ENCODE measurements at places on chromosomes 13 and 19.

DNA sequence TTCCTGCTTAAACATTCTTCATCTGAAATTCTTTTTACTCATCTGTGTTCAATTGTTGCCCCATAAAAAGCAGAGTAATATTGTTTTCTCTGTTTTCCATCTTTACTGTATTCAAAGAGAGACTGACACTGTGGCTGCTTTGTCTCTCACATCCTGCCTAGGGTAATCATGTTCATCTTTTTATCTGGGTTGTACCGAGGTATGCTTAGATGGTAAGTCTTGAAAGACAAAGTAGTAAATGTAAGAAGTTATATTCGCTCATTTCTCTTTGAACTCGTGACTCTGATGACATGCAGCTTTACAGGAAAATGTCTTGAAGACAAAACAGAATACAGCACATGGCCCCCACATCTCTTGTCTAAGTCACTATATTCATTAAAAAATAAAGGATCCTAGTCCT, 20.0 kb upstream of the CYSLTR2 start:
- DNase-seq: no peak

- no peak for DNase-seq
Observed at GRCh38 chr19:1470305-1471009, 8.6 kb downstream of the C19orf25 start.

GRCh38 chr19:47157431-47158321, 27.0 kb downstream of the SAE1 start:
- peak; percentile 25 for DNase-seq

- DNase-seq: no peak
Observed at GRCh38 chr13:74868049-74868448, 613.9 kb downstream of the TBC1D4 start.

DNA sequence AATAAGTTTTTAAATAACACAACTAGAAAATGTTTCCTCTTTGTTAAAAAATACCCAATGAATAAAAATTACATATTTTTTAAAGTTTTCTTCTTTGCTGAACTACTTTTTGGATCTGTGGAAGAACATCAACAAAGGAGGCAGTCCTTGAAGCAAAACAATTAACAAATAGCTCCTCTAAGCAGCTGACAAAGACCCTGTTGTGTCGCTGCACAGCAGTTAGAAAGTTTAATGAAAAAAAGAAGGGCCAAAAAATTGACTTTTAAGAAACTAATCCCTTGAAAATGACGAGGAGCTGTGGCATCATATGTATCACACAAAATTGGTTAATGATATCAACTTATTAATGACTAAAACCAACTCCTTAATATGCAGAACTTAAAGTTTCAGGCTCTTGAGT, 72.1 kb downstream of the SLITRK1 start:
- DNase-seq: no peak

GRCh38 chr13:33184112-33184490, 101.5 kb downstream of the STARD13 start:
- no peak for DNase-seq

DNA sequence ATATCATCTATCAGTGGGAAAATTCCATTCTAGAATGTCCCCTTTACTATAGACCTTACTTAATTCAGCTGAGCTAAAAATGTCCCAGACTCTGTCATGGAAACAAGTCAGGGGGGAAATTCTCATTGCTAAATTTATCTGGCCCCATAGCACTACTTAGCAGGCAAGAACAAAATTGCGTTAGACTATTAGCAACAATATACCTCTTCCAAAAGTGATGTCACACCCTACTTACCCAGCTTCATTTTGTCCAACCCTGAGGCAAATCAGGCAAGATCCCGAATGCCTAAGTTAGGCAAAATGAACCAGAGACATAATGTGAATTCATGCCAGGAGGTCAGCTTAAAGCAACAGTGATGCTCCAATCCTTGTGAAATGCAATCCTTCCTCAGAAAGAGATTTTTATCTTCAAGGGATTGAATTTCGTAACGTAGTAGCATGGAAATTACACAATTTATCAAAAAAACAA, 93.7 kb downstream of the FRY start:
- DNase-seq: no peak

GRCh38 chr13:36405151-36405550, 27.1 kb upstream of the CCNA1 start:
- no peak for DNase-seq

GRCh38 chr13:85666356-85666755, 132.9 kb downstream of the SLITRK6 start:
- DNase-seq: no peak

DNA sequence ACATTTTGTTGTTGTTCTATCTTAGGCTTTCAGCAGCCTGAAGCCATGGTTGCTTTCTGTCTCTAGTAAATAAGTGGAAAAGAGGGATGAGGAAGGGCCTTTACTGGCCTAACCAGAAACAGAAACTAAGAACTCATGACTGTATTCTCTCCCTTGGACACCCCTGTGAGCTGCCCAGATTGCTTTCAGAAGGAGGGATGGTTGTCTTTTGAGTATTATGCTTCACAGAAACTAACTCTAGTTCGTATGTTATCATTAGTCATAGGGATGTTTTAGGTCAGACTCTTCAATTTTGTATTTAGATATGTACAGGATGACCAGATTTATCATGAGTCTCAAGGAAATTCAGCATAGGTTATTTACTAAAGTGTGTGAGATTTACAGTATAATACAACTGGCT, 17.5 kb downstream of the BORA start:
- DNase-seq: no peak

DNA sequence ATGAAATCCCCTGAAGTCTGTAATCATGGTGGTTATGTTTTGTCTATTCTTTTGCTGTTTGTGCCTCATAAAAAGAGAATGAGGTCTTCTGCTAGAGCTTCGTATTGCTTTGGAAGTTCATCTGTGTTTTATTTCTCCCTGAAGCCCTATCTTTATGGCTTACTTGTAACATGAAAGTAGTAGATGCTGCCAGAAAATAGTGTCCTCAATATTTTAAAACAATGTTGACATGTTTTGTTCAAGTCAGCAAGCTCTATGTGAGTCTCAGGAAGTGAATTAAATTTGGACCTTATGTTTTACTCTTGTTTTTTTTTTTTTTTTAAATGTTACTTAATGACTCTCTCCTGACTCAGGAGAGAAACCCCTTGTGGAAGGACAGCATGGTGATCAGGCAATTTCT, 130.5 kb downstream of the B3GLCT start:
- DNase-seq: no peak

GRCh38 chr13:26910754-26911465, 150.3 kb upstream of the GPR12 start:
- no peak for DNase-seq

DNA sequence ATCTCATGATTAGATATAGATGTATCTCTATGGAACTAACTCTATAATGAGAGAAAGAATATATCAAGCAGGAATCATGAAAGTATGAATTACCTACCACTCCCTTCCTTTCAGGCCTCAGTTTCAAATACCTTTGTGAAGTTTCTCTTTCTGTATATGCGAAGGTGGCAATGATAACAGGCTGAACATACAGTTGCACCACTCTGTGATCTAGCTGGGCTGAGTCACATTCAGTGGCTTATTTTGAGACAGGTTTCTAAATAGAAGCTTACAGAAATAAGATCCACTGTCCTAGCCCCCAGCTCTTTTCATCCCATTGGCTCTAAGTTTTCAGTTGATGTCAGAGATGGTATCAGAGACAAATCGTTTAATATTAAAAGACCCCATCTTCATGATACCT, 662.0 kb downstream of the SLITRK1 start:
- no peak for DNase-seq

DNA sequence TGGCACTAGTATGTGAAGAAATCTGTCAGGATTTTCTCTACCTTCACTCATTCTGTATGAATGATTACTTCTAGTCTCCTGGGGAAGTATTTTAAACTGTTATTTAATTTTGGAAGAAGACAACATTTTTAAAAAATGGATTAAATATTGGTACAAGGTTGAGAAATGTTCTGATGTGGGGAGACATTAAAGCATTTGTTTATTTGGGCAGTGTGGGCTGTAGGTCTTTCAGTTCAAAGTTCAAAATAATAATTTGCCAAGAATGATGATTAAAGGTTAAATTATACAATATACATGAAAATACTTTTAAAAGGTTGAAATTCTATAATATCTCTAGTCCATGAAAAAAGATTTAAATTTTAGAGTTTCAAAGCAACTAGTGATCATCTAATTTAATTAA, 194.7 kb downstream of the NHLRC3 start:
- DNase-seq: no peak

- no peak for DNase-seq
Observed at GRCh38 chr19:38287604-38288003, 16.4 kb upstream of the C19orf33 start.

GRCh38 chr19:47723581-47723940, 10.3 kb downstream of the EHD2 start:
- no peak for DNase-seq

- DNase-seq: no peak
Observed at GRCh38 chr19:973726-974563, 10.2 kb upstream of the WDR18 start.

GRCh38 chr13:24271601-24272451, 37.6 kb upstream of the C1QTNF9 start:
- DNase-seq: no peak

- no peak for DNase-seq
Observed at GRCh38 chr13:40143559-40143958, 488.1 kb downstream of the COG6 start.

- no peak for DNase-seq
Observed at GRCh38 chr13:99078017-99078771, 100.3 kb upstream of the DOCK9 start.

- DNase-seq: no peak
Observed at GRCh38 chr19:29812881-29813275, 1.1 kb downstream of the CCNE1 start.

DNA sequence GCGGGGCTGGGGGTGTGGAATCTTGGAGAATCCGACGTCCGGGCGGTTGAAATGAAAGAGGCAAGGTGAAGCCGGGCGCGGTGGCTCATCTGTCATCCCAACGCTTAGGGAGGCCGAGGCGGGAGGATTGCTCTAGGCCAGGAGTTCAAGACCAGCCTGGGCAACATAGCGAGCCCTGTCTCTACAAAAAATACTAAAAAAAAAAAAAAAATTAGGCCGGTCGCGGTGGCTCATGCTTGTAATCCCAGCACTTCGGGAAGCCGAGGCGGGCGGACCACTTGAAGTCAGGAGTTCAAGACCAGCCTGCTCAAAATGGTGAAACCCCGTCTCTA, 225 bp upstream of the GARIN5A start:
- DNase-seq: no peak

DNA sequence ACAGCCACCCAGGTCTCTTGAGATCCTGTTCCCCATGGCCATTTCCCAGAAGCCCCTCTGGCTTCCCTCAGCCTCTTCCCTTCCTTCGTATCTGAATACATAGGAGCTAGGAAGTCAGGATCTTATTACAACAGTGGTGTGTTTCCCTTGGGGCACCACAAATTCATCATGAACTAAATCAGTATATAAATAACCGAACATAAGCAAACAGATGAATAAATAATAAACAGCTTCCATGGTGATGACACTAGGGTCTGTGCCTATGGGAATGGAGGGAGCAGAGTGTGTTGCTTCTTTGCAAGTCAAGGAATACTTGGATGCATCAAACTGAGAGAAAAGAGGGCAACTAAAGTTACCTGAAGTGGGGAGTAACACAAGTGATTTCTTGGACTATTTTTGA, 527.6 kb downstream of the LMO7 start:
- DNase-seq: no peak

- peak; percentile 58 for DNase-seq
Observed at GRCh38 chr19:7242601-7243258, 51.5 kb downstream of the INSR start.

GRCh38 chr19:33673258-33673875, 51.6 kb downstream of the CHST8 start:
- DNase-seq: no peak

GRCh38 chr19:35717665-35718344, at the start of gene KMT2B:
KMT2B (plus strand) TSS chr19:35718003; CDS start chr19:35718019, 16 bp downstream.
- peak; percentile 100 for DNase-seq

GRCh38 chr13:23695711-23696464, 125.7 kb downstream of the TNFRSF19 start:
- no peak for DNase-seq

DNA sequence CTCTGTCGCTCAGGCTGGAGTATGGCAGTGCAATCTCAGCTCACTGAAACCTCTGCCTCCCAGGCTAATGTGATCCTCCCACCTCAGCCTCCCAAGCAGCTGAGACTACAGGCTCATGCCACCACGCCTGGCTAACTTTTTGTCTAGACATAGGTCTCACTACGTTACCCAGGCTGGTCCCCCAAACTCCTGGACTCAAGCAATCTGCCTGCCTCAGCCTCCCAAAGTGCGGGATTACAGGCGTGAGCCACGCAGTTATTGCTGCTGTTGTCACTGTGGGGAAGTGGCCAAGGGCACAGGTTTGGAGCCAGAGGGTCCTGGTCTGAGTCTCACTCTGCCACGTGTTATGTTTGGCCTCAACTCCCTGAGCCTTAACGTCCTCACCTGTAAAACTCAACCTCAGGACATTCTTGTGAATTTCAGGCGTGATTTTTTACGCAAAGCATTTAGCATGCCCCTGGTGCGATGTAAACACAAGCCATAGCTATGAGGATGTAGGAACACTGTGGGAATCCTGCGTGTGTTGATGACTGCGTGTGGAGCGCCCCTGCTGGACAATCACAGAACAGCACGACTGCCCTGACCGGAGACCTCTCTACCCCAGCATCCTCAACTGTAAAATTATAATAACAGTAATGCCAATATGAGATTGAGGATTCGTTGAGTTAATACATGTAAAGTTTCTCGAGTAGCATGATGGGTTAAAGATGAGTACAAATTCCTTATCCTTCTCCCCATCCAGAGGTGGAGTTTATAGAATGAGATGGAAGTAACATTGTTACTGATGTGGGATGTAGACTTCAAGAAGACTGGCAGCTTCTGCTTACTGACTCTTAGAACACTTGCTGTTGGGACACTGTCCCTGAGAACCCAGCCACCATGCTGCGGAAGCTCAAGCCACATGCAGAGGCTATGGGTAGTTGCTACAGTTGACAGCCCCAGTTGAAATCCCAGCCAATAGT, 41.8 kb upstream of the PNMA8B start:
- no peak for DNase-seq

- no peak for DNase-seq
Observed at GRCh38 chr13:100517135-100517534, 71.5 kb downstream of the GGACT start.

- no peak for DNase-seq
Observed at GRCh38 chr19:6833166-6833790, 54.1 kb upstream of the ADGRE1 start.

DNA sequence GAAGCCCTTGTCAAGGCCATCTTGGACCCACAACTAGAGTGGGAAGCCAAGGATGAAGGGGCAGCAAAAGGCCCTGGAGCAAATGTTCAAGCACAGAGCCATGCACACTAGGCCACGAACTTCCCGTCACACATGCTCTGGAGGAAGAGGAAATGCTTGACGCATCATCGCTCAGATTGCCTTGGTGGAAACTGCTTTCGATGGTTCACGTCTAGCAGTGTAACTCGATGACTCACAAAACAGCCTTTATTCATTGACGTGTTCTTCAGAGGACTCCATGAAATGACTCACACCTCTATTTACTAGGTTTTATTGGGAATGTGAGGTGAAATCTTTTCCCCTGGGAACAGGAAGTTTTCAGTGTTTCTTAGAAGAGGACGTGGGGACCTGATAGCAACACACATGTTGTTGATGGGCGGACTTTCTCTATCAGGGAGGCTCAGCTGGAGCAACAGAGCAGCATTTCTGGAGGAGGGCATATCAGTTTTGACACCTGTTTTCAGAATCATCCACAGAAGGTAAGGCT, 79.8 kb upstream of the FLT1 start:
- DNase-seq: peak; percentile 72

GRCh38 chr19:3545669-3546034, 6.7 kb downstream of the TEKTIP1 start:
- no peak for DNase-seq

GRCh38 chr13:30355384-30355699, 48.0 kb upstream of the KATNAL1 start:
- no peak for DNase-seq

Data from H54 (cell line).